ENCODE measurements at places on chromosomes 1 and 21. TPM values are rescaled to one million over a fixed set of nuclear protein-coding genes. Genes with fewer than 3 reads are reported as not detected.

- H3K4me1 ChIP-seq = no peaks in the 10 kb centered on the region
- H3K36me3 ChIP-seq = no peaks in the 10 kb centered on the region
- DNase-seq = no peak
- H3K27me3 ChIP-seq = peaks cover 26% of the 10 kb centered on the region
- no peak overlapping the region for H3K27ac ChIP-seq
- H3K4me3 ChIP-seq = no peak overlapping the region
Observed at GRCh38 chr1:6935361-6935883, 150.2 kb downstream of the CAMTA1 start.

DNA sequence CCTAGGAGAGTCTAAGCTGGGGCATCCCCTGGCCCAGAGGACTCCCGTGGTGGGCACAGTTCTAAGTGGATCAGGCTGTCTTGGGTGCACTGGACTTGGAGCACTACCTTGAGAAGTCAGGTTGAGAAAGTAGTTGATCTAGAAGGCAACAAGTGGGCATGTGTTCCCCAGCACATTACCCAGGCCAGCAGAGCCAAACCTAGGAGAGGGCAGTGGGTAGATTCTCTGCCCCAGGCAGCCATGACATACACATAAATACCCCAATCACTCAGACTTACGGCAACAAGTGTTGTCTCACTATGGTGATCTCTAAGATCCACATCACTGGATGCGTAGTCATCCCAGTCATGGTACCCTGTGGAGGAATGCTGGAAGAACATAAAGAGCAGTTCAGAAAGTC, 1.6 kb upstream of the PMF1 start:
- peaks cover 15% of the 10 kb centered on the region for H3K4me1 ChIP-seq
- no peak overlapping the region for H3K27ac ChIP-seq
- DNase-seq = no peak
- H3K27me3 ChIP-seq = no peaks in the 10 kb centered on the region
- no peaks in the 10 kb centered on the region for H3K36me3 ChIP-seq

DNA sequence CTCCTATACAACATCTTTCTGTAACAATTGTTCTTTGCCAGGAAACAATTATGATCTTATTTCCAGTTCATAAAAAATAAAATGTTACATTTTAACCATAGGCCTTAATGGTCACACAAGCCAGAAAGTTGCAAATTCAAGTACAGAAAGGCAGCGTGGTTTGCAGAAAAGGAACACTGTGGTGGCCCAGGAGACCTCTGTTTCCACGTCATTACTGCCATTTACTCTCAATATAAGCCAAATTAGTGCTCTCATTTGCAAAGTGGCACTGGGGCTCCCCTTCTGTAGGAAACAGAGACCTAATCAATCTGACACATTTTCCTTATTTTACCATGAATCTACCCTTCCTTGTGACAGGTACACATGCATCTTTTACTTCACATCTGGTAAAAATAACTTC, 79.3 kb upstream of the TLR5 start:
- no peak overlapping the region for H3K4me3 ChIP-seq
- no peak overlapping the region for H3K27ac ChIP-seq
- H3K36me3 ChIP-seq = no peaks in the 10 kb centered on the region
- H3K4me1 ChIP-seq = no peaks in the 10 kb centered on the region
- DNase-seq = no peak

GRCh38 chr21:42276076-42276475, 39.1 kb downstream of the TFF3 start:
- no peaks in the 10 kb centered on the region for H3K4me1 ChIP-seq
- no peak overlapping the region for H3K4me3 ChIP-seq
- no peaks in the 10 kb centered on the region for H3K36me3 ChIP-seq
- H3K27ac ChIP-seq = no peak overlapping the region
- no peaks in the 10 kb centered on the region for H3K27me3 ChIP-seq
- DNase-seq = no peak

DNA sequence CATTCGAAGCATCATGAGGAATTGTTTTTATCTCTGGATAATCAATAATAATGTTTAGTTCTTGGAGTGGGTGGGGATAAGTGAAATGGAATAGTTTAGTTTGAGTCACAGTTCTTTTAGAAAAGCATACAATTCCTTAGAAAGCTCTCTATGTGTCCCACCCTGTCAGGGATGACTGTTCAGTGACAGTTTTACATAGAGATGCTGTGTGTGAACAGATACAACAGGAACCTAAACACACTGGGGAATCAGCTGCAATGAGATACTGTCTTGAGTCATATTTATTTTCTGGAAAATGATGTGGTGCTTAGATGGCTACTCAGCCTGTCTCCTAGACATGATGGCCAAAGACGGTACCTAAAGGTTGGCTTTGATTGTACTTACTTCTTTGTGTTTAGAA, 25.7 kb upstream of the CCDC190 start:
- DNase-seq = no peak
- no peaks in the 10 kb centered on the region for H3K27me3 ChIP-seq
- no peak overlapping the region for H3K4me3 ChIP-seq
- no peak overlapping the region for H3K27ac ChIP-seq
- no peaks in the 10 kb centered on the region for H3K36me3 ChIP-seq
- H3K4me1 ChIP-seq = no peaks in the 10 kb centered on the region

DNA sequence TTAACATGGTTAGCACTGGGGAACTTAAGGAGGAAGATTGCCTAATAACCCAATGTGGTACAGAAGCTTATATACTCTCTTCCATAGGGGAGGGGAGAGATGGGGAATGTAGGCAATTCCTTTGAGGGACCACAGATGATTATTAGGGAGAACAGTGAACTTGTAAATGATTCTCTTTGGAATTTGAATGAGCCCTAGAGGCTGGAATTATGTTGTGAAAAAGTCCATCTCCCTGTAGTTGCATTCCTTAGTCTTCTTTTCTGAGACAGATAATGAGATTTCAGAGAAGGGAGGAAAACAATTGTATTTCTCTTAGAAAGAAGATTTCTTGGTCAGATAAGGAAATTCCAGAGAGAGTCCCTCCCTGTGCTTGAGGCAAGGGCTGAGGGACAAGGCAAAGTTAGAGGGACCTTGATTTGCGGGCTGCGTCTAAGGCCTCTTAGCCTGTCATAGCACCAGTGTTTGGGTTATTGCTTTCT, 89.0 kb upstream of the HMCN1 start:
- DNase-seq = no peak
- no peaks in the 10 kb centered on the region for H3K36me3 ChIP-seq
- H3K4me3 ChIP-seq = no peak overlapping the region
- H3K27ac ChIP-seq = peak overlapping the region; percentile 70

DNA sequence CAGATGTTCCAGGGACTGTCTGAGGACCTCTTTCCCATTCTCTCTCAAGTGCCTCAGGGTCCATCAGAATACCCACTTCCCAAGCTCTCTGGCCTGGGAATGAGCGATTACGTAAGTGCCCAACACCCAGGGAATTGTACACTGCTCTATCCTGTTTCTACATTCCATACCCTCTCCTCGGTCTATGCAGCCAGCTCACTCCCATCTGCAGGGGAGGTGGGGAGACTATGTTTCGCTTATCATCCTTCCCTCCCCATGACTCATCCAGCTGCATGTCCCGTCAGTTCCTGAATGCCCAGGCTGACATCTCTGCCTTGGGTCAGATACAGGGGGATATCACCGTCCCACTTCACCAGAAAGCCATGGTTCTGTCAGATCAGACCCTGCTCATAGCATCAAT, 34.5 kb upstream of the CD1D start:
- no peak overlapping the region for H3K27ac ChIP-seq
- H3K4me1 ChIP-seq = peaks cover 5% of the 10 kb centered on the region
- no peak for DNase-seq
- H3K4me3 ChIP-seq = no peak overlapping the region
- no peaks in the 10 kb centered on the region for H3K36me3 ChIP-seq

GRCh38 chr1:198680174-198680875, 41.5 kb downstream of the PTPRC start:
- H3K4me1 ChIP-seq = peaks cover 19% of the 10 kb centered on the region
- H3K27me3 ChIP-seq = no peaks in the 10 kb centered on the region
- peak overlapping the region; percentile 63 for H3K27ac ChIP-seq

- H3K4me1 ChIP-seq = no peaks in the 10 kb centered on the region
- H3K27me3 ChIP-seq = no peaks in the 10 kb centered on the region
- H3K4me3 ChIP-seq = no peak overlapping the region
- DNase-seq = peak; percentile 39
- no peak overlapping the region for H3K27ac ChIP-seq
Observed at GRCh38 chr21:35226968-35227744, 178.1 kb upstream of the RUNX1 start.

DNA sequence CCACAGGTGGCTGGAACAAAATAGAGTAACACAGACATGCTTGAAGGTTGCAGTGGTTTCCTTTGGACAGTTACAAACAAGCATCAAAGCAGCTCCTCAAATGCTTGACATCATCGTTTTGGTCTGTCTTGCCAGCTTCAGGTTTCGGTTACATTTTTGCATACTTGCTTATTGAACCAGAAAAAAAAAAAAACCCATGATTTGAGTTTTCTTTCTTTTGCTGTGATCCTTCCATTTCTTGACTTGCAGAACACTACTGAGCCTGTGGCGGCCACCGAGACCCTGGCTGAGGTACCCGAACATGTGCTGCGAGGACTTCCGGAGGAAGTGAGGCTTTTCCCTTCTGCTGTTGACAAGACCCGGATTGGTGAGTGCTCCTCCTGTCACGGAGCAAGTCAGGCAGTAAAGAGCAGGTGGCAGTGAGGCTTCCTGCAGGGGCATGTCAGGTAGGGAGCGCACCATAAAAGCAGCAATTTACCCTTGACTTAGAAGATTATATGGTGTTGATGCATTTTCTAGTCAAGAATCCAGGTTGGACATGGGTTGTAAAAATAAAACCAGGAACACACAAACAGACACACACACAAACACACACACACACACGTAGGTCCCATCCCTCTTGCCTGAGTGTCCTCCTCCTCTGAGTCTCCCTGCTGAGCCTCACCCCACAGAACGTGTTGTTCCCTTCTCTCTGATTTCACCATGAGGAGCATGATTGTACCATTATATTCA, 30.9 kb downstream of the PRDM2 start:
- no peaks in the 10 kb centered on the region for H3K4me1 ChIP-seq
- H3K36me3 ChIP-seq = no peaks in the 10 kb centered on the region
- no peaks in the 10 kb centered on the region for H3K27me3 ChIP-seq
- H3K4me3 ChIP-seq = no peak overlapping the region

GRCh38 chr1:94246692-94247137, 9.3 kb upstream of the ARHGAP29 start:
- peaks cover 11% of the 10 kb centered on the region for H3K4me1 ChIP-seq
- peak overlapping the region; percentile 60 for H3K4me3 ChIP-seq
- H3K36me3 ChIP-seq = no peaks in the 10 kb centered on the region
- no peak for DNase-seq
- peak overlapping the region; percentile 77 for H3K27ac ChIP-seq

DNA sequence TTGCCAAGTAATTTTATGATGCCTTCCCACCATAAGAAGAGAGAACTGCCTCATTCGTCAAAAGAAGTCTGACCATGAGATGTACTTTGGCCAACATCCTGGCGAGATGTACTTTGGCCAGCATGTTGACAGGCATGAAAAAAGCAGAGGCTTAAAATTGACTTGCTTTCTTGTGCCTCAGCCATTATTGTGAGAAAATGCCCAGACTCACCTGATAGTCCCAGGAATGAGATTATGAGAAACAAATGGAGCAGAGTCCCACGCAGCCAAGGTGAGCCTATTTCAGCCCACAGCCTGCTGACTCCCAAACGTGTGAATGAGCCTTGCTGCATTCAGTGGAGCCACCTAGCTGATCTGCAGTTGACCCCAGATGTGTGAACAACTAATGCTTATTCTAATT, 43.5 kb upstream of the ZNF644 start:
- no peak overlapping the region for H3K27ac ChIP-seq
- no peaks in the 10 kb centered on the region for H3K36me3 ChIP-seq
- H3K4me3 ChIP-seq = no peak overlapping the region
- no peaks in the 10 kb centered on the region for H3K27me3 ChIP-seq

DNA sequence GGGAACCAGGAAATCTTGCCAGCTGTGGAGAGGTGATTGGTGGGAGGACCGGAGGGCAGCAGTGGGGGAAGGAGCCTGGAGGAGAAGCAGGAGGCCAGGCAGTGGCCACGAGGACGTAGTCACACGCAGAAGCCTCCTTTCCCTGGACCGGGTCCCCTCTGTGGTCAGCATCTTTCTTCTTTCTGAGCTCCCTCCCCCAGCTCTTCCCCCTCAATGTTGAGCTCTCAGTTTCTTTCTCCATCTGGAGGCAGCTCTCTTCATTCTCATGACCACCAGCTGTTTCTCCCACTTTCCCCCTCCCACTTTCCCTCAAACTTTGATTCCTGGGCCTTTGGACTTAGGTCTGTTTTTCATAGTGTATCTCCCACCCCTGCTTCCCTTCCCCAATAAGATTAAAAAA, 18.3 kb downstream of the KIRREL1 start:
- peak overlapping the region; percentile 90 for H3K27ac ChIP-seq
- no peak overlapping the region for H3K4me3 ChIP-seq
- no peaks in the 10 kb centered on the region for H3K27me3 ChIP-seq
- H3K36me3 ChIP-seq = no peaks in the 10 kb centered on the region

DNA sequence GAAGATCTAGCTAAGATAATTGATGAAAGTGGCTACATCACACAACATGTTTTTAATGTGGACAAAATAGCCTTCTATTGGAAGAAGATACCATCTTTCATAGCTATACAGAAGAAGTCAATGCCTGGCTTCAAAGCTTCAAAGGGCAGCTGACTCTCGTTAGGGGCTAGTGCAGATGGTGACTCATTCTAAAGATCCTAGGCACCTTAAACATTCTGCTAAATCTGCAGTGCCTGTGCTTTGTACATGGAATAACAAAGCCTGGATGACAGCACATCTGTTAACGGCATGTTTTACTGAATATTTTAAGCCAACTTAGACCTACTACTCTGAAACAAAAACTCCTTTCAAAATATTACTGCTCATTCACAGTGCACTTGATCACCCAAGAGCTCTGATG, 65.6 kb upstream of the USP24 start:
- no peak overlapping the region for H3K27ac ChIP-seq
- no peaks in the 10 kb centered on the region for H3K36me3 ChIP-seq
- no peaks in the 10 kb centered on the region for H3K4me1 ChIP-seq
- H3K27me3 ChIP-seq = no peaks in the 10 kb centered on the region
- H3K4me3 ChIP-seq = no peak overlapping the region

Gene ETV3L
- not detected for total RNA-seq

Gene SHISA4
- 6.7 TPM for total RNA-seq

Gene ODR4
- total RNA-seq = 7.0 TPM

Gene AMPD1
- total RNA-seq = 3.2 TPM

Gene CSMD2
- 0.16 TPM for total RNA-seq

Gene SPRR1B
- total RNA-seq = not detected

Gene TAL1
- 7.9 TPM for total RNA-seq

Gene SMCP
- total RNA-seq = not detected

Gene KRTAP10-2
- total RNA-seq = not detected

Gene SLC6A17
- total RNA-seq = 0.14 TPM

Gene RASAL2
- 18.6 TPM for total RNA-seq
